ENCODE measurements at places on chromosomes 6 and 20.

GRCh38 chr6:56732517-56732916 lies 89.8 kb upstream of the DST start:
- no peak for DNase-seq

GRCh38 chr6:99458319-99458718 lies 33.2 kb upstream of the PNISR start:
- DNase-seq, result no peak

DNA sequence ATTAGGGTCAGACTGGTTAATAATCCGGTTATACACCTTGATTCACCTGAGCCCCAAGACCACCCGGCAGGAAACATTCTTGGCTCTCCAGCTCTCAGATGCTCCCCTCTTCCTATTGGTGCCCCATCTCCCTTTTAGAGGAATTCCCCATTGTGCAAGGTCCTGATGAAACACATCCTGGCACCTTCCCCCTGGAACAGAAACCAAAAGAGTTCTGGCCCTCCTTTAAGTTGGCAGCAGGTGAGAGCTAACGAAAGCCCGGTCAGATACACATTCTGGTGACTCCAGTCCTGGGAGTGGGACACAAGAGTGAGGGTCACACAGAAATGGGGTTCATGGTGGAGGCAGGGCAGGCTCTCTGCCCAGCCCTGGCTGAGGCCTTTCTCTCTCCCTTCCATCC lies 32.2 kb downstream of the RSPO4 start:
- DNase-seq, result no peak

GRCh38 chr6:160331753-160332152 lies 16.4 kb upstream of the SLC22A3 start:
- no peak for DNase-seq

Measured in cerebellum (tissue), 4 donors.